ENCODE measurements at places on chromosomes 5 and 9.

DNA sequence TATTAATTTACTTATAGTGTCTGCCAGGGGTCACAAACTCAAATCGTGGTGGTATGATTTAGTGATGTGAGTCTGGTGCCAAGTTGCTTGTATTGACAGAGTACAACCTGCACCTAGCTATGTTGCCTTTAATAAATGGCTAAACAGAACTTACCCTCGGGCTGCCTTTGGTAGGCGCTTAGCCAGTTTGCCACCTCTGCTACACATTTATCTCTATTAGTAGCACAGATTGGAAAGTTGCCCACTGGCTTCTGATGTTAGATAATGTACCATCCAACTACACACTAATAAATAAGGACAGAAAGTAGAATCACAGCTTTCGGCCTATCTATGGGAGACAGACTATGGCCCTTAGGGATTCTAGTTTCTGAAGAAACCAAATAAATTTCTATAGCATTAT lies 368.4 kb downstream of the MAN2A1 start:
- no peak for DNase-seq

DNA sequence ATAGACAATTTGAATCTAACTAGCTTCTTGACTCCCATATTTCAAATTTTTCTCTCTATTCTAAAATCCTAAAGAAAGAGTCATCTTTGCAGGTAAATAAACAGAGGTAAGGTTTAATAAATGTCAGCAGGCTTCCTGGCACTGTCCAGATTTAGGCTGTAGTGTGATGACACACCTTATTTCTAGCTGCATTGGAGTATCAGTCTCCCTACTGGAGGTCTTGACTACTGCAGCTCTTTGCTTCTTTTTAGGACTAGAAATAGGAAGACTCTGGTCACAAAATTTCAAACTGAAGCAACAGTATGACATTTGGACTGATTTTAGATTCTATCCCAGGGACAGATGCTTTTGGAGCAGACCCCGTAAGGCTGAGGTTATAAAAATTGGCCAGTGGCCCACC lies 40.7 kb upstream of the PPP3R2 start:
- peak; percentile 15 for DNase-seq

- no peak for DNase-seq
Measured at GRCh38 chr5:99600952-99601351, 672.1 kb upstream of the CHD1 start.

GRCh38 chr9:129995409-129996160 lies 47.4 kb downstream of the FNBP1 start:
- DNase-seq = no peak

GRCh38 chr9:120375316-120375715 lies 204.7 kb downstream of the CDK5RAP2 start:
- no peak for DNase-seq

DNA sequence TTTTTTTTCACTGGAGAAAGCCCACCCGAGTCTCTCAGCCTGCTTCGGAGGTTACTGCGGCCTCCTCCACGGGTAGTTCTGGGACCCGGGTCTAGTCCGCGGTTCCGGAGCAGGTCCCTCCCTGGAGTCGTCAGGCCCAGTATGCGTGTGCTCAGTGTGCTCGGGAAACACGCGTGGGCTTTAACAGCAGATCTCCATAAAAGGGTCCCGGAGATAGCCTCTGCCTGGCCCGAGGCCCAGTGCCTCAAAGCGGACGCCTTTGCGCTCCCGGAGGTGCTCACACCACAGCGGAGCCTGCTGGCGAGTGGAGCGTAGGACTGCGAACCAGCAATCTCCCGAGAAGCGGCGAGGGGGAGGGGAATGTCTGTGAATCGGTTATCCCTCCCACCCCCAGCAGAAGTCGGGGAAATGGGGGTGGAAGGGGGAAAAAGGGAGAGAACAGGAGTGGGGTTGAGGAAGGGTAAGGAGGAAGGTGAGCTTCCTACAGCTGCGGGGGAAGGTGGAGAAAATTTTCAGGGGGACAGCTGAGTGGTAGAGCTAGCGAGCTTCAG lies 28.7 kb downstream of the CDKN2A start:
- DNase-seq = no peak

GRCh38 chr5:2173151-2173834 lies 290.6 kb upstream of the IRX4 start:
- DNase-seq = no peak

DNA sequence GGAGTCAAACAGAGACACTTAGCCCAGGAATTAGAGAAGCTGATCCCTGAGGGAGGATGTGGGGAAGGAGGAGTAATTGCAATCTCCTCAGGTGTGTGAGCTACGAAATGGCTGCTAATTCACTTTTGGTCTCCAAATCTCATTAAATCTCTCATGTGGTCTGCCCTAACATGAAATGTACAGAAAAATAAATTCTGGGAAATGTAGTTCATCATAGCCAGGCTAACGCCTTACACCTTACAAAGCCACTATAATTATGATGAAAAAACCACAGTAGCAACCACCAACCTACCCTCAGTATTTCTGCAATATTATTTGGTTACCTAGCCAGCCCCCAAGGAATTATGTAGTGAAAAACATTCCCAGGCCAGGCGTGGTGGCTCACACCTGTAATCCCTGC lies 354.0 kb downstream of the TMEM167A start:
- no peak for DNase-seq

- DNase-seq = no peak
Measured at GRCh38 chr5:99308131-99308530, 379.3 kb upstream of the CHD1 start.

- no peak for DNase-seq
Measured at GRCh38 chr5:149526845-149527590, 24.2 kb downstream of the CSNK1A1 start.

- no peak for DNase-seq
Measured at GRCh38 chr9:76717613-76718012, 46.6 kb upstream of the PCA3 start.
